ENCODE measurements at places on chromosomes 2 and 18. TPM values are rescaled to one million over a fixed set of nuclear protein-coding genes. Genes with fewer than 3 reads are reported as not detected.

HRH4 gene
- total RNA-seq = not detected

GPR17 gene
- total RNA-seq = not detected

UGT1A10 gene
- not detected for total RNA-seq

ACTR1B gene
- 97.8 TPM for total RNA-seq

CHRND gene
- total RNA-seq = not detected

VIT gene
- total RNA-seq = not detected

DHRS9 gene
- not detected for total RNA-seq

ARMC9 gene
- total RNA-seq = 2.0 TPM

COBLL1 gene
- 5.6 TPM for total RNA-seq

ADAM23 gene
- not detected for total RNA-seq

RTKN gene
- 0.47 TPM for total RNA-seq

KCNG2 gene
- not detected for total RNA-seq

RNPEPL1 gene
- total RNA-seq = 123 TPM

ERMN gene
- total RNA-seq = 4.8 TPM

SCG2 gene
- not detected for total RNA-seq

ANKRD62 gene
- not detected for total RNA-seq

PID1 gene
- total RNA-seq = not detected

VWC2L gene
- total RNA-seq = not detected

KIAA2012 gene
- total RNA-seq = not detected

MAPK4 gene
- not detected for total RNA-seq

SIX3 gene
- total RNA-seq = not detected

IL36A gene
- 1.2 TPM for total RNA-seq

EDAR gene
- total RNA-seq = 10.6 TPM

SLC4A5 gene
- total RNA-seq = 12.7 TPM

UGT1A4 gene
- not detected for total RNA-seq

NT5C1B gene
- total RNA-seq = not detected

ZNF892 gene
- total RNA-seq = 3.0 TPM

MSTN gene
- 0.13 TPM for total RNA-seq
